GM20000 (cell line): ENCODE measurements at places on chromosomes 2 and 18.

GRCh38 chr2:219965287-219966194 lies 338.1 kb downstream of the SLC4A3 start:
- no peak for DNase-seq

DNA sequence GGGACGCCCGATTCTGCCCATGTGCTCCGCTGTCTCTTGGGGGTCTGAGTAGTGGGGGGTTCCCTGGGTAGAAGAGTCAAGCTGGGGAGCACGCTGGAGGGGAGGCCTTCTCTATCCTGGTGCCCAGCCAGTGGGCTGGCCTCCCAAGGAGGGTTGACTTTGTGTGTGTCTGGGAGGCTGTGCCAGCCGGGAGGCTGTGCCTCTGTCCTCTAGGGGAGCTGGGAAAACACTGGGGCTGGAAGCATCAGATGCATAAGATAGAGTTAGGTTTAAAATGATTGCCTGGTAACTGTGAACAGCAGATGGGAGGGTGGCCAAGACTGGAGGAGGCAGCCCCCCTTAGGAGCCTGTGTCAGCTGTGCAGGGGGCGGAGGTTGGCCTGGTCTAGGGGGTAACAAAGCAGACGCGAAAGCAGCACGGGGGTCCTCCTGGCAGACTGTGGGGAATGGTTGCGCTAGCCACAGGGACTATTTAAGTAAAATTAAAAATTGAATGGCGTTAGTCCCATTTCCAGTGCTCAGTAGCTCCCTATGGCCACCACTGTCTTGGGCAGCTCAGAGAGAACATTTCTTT lies 1.3 kb downstream of the ING5 start:
- peak; percentile 25 for DNase-seq

DNA sequence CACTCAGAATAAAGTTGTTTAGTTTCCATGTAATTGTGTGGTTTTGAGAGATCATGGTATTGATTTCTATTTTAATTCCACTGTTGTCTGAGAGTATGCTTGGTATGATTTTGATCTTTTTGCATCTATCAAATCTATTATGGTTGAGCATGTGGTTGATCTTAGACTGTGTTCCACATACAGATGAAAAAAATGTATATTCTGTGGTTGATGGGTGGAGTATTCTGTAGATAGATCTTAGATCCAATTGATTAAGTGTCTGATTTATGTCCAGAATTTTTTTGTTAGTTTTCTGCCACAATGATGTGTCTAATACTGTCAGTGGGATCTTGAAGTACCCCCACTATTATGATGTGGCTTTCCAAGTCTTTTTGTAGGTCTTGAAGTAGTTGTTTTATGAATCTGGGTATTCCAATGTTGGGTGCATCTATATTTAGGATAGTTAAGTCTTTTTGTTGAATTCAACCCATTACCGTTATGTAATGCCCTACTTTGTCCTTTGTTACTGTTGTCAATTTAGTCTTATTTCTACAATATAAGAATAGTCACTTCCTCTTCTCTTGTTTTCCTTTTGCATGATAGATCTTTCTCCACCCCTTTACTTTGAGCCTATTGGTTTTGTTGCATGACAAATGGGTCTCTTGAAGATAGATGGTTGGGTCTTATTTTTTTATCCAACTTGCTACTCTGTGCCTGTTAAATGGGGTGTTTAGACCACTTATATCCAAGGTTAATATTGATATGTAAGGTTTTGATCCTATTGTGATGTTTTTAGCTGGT lies 101.8 kb downstream of the TRABD2A start:
- DNase-seq: no peak

DNA sequence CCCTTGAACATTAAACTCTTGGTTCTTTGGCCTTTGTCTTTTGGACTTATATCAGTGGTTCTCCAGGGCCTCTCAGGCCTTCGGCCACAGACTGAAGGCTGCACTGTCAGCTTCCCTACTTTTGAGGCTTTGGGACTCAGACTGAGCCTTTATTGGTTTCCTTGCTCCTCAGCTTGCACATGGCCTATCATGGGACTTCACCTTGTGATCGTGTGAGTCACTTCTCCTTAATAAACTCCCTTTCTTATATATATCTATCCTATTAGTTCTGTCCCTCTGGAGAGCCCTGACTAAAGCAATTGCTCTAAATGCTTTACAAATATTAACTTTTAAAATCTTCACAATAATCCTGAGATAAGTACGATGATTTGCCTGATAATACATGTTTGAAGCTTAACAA lies 353.6 kb upstream of the TRIB2 start:
- DNase-seq: no peak

DNA sequence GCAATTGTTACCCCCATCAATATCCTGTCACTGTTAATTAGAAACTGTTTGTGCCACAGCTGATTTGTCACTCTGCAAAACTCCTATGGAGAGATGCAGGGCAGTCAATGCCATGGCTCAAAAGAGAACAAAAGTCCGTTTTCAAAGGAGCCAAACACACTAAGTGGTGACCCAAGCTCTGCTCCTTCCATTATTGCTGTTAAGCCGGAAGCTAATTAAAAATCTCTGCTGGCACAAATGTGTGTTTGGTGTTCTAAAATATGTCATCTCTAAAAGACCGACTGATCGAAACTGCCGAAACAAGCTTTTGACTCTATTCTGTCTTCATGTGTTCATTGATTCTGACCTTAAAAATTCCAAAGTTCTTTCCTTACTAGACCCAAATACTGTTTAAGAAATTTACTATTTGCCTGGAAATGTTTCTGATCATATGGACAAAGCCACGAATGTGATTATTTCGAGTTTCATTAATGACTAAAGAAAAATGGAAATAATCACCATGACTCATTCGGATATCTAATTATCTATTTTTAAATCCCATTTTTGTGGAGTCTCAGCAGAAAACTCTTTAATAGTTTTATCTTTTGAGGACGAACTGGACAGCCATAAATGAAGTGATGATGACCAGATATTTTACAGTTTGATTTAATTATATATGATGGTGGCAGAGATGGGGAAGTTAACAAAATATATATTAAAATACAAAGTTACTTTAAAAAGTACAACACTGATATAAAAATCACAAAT lies 287.6 kb downstream of the SOCS6 start:
- no peak for DNase-seq

DNA sequence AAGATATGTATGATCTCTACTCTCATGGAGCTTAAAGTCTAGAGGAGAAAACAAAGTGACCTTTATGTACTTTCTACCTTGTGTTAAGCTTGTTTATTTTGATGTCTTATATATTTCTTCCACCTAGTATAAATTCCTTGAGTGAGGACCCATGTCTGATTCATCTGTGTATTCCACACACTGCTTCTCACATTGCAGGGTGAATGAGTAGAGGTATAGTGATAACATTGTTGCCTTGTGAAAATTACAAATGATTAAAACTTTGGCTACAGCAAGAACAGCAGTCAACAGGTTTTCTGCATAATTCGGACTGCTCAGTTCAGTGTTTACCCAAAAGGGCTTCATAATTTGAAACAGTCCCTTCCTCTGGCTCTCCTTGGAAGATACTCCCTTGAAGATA lies 36.3 kb downstream of the AOX1 start:
- DNase-seq: no peak

GRCh38 chr2:166171216-166171615 lies 43.4 kb upstream of the SCN1A start:
- DNase-seq: no peak

DNA sequence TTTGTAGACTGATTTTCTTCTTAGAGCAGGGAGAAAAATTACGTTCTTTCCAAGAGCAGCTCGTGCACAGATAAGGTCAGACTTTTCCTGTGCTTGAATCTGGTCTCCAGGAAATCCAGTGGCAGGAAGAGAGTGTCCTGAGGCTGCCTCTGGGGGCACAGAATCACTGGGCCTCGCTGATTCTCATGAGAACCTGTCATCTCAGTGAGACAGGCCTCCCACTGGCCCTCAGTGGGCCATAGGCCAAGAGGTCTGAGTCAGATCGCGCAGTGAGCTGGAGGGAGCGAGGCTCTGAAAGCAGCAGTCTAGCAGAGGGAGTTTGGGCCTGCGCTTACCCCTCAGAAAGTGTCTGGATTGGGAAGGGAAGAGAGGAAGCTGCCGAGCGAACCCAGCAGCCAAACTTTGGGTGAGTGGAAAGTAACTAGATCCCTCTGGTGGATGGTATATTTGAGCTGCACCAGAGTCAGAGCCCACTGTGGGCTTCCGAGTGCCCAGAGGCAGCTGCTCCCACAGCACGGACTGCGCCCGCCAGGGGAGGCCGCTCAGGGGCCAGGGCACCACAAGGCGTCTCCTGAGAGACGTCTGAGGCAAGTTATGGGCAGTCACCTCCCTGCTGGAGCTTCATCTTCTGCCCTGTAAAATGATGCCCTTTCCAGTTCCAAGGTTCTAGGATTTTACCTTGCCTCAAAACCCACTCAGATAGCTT lies 8.2 kb downstream of the GDF7 start:
- DNase-seq: no peak

GRCh38 chr2:107338059-107338458 lies 452.1 kb upstream of the ST6GAL2 start:
- no peak for DNase-seq

DNA sequence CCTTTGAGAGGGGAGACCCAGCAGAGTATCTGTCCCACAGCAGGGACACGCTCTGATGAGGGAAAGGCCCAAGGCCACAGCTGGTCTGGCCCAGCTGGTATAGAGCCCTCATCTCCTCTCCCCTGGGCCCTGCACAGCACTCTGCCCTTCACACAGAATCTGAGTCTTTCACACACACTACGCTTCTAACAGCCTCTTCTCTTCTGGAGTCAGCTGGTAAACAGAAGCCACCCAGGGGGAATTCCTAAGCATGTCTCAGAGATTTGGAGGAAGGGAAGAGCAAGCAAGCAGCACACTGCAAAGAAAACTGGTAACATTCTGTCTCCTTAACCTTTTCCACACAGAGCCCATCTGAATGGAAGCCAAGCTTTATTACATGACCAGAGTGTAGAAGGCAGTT lies 121.1 kb upstream of the ACAA2 start:
- no peak for DNase-seq

DNA sequence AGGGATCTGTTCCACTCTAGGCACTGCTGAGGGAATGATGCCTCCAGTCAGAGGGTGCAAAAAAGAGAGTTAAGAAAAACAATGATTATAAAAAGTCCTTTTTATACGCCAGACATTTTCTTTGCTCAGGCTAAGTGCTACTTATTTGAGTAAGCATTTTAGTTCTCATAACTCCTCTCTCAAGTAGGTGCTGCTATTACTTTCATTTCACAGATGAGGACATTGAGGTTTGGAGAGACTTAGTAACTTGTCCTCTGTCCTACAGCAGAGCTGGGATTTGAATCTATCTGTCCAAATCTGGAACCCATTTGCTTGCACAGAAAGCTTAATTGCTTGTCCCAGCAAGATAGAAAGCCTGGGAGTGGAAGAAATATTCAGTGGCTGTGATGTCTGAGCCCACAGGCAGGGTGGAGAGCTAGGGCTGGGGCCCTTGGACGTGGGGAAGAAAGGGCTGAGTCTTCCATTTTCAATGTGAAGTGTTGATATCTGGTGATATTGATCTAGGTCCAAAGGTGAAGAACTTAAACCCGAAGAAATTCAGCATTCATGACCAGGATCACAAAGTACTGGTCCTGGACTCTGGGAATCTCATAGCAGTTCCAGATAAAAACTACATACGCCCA lies 5.8 kb downstream of the IL37 start:
- DNase-seq: peak; percentile 16

GRCh38 chr2:111715987-111716904 lies 167.7 kb downstream of the ANAPC1 start:
- DNase-seq: no peak

DNA sequence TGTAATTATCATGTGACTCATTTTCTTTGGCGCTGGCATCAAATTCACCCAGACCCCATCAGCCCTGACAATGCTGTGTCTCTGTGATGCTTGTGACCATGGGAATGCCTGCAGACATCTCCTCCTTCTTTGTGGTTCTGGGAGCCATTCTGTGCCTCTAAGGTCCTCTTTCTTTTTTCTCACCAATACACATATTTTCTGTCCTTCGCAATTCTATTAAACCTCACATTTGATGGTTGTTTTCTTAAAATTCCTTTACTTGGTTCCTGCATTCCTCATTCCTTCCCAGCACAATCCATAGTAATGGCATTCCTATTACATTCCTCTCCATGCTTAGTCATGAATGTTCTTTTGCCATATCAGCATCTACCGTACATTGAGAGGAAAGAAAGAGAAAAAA lies 375.3 kb downstream of the PIK3C3 start:
- no peak for DNase-seq
